ENCODE measurements at places on chromosomes 12 and 14.

DNA sequence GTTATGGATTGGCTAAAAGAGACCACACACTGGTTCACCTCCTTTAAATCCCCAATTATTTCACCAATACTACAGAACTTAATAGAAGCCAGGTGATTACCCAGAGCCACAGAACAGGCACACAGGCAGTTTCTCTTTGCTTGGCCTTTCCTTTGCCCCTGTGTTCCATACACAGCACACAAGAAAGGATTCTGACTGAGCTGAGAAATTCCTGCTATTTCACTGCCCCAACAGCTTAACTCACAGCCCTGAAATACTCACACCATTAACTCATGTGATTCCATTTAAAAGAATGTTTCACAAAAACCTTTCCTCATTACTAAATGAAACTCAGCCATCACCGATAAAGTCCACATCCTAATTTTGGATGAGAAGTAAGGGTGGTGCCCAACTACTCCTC, 133.6 kb downstream of the MED13L start:
- DNase-seq: no peak

GRCh38 chr12:107600581-107601144, 84.9 kb upstream of the PWP1 start:
- DNase-seq: no peak

- DNase-seq: no peak
Observed at GRCh38 chr14:90755661-90756304, 60.4 kb downstream of the TTC7B start.

DNA sequence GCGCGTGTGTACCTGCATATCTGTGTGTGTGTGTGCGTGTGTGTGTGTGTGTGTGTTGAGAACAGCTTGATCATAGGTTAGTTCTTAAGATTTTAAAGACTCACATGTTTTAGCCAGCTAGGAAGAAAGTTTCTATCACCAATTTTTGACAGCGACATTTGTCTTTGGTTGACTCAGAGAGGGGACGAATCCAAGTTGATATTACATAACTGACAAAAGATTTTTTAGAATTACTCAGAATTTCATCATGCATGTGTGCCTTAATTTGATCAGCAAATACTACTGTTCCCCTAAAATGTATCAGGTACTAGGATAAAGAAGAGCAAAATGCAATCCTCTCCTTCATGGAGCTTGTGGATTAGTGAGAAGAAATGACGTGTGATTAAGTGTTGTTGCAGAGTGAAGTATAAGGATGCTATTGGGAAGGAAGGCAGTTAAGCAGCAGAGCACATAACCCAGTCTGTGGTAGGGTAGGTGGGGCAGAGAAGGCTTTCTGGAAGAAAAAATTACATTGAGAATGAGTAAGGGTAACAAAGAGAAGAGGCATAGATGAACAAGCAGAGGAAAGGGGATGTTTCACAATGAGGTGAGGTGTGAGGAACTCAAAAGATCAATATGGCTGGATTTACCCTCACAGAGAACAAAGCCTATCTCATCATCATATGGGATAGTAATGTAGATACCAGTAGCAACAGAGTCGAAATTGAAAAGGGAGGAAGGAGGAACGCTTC, 77.5 kb downstream of the ELK3 start:
- DNase-seq: peak; percentile 25

DNA sequence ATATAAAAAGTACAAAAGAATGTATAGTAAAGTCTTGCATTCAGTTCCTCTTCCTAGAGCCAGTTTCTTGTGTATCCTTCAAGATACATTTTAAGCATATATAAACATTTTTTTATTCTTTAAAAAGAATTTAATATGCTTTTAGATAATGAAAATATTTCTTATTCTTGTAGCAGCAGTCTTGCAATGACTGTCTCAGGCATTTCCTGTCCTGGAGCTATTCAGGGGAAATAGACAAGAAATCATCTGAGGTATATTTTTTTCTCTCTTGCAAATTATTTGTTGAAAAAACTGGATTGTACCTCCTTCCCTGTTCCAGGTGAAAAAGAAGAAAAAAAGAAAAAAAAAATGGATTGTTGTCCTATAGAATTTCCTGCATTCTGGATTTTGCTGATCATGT, 17.0 kb upstream of the ERBB3 start:
- no peak for DNase-seq

DNA sequence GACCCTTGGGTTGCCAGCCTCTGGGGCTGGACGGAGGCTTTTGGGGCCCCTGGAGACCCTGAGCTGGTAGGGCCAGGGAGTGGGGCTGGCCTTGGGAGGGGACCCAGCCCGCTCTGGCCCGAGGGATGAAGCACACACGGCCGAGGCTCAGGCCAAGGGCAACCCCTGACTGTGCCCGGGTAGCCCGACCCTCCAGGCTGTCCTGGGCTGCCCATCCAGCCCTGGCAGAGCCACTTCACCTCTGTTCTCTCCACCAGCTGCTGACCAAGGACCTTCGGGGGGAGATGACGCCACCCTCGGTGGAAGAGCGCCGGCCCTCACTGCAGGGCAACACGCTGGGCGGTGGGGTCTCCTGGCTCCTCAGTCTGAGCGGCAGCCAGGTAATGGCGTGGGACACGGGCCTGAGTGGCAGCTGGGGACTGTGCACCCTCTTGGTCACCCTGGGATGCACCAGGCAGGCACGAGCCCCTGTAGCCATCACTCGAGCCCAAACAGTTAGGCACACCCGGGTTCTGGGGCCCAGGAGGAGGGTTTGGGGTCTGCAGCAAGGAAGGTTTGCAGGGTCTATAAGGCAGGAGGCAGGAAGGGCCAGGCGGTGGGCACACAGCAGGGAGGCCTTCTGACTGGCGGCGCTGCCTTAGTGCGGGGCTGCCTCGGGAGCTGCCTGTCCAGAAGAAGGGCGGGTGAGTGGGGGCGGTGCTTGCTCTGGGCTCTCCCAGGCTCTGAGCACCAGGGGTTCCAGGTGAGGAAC, 19.7 kb downstream of the ASPG start:
- no peak for DNase-seq

- peak; percentile 78 for DNase-seq
Observed at GRCh38 chr12:124884587-124885438, 21.1 kb upstream of the SCARB1 start.

- DNase-seq: no peak
Observed at GRCh38 chr14:49982501-49982951, 89.6 kb downstream of the ARF6 start.

- no peak for DNase-seq
Observed at GRCh38 chr12:111578971-111579340, 20.2 kb downstream of the ATXN2 start.

- peak; percentile 55 for DNase-seq
Observed at GRCh38 chr12:70659077-70659606, 21.9 kb upstream of the PTPRB start.

GRCh38 chr12:6182279-6182898, 17.8 kb upstream of the CD9 start:
- peak; percentile 44 for DNase-seq

DNA sequence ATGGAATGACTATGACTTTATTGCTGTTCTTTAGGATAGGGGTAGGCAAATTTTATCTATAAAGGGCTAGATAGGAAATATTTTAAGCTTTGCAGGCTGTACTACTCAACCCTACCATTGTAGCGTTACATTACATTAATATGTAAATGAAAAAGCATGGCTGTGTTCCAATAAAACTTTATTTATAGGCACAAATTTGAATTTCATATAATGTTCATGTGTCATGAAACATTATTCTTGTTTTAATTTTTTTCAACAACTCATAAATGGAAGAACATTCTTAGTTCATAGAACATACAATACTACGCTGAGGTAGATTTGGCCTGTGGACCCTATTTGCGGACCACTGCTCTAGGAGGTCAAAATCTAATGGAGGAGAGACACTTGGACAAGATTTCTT, 133.7 kb downstream of the SOX5 start:
- DNase-seq: no peak

GRCh38 chr14:35088514-35088913, 33.3 kb downstream of the PPP2R3C start:
- DNase-seq: no peak

Data from OCI-M1 (cell line).